Heart right ventricle (tissue), 16 donors: ENCODE measurements at places on chromosomes 5 and 9. TPM values are rescaled to one million over a fixed set of nuclear protein-coding genes. Genes with fewer than 3 reads are reported as not detected.

Gene SPINK13
- total RNA-seq, result not detected

Gene CCL19
- 19.9 TPM for total RNA-seq

Gene TRAF1
- 1.7 TPM for total RNA-seq

Gene CSF1R
- total RNA-seq, result 8.0 TPM

GRCh38 chr5:122126177-122126755 is 3.1 kb upstream of the ZNF474 start:
- H3K4me1 ChIP-seq, result no peaks in the 10 kb centered on the region
- H3K36me3 ChIP-seq, result no peaks in the 10 kb centered on the region
- no peaks in the 10 kb centered on the region for H3K27me3 ChIP-seq
- DNase-seq, result no peak
- no peak overlapping the region for H3K4me3 ChIP-seq
- H3K27ac ChIP-seq, result no peak overlapping the region

DNA sequence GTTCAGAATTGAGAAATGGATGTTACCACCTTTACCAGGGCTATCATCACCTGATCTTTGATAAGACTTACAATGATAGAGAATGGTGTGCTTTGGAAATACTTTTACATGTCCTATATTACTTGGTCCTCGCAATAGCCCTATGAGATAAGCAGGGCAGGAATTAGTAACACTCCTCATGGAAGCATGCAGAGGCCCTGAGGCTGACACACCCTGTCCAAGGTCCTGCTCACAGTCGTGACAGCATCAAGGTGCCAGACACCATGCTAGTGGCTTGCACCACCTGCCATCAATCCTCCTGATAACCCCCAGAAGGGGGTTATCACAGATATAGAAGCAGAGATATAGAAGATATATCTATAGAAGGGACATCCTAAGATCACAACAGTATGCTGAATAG is 216.8 kb upstream of the TBC1D2 start:
- no peak overlapping the region for H3K4me3 ChIP-seq
- H3K27me3 ChIP-seq, result no peaks in the 10 kb centered on the region
- no peak overlapping the region for H3K27ac ChIP-seq
- DNase-seq, result no peak

GRCh38 chr5:124234770-124235562 is 511.5 kb downstream of the ZNF608 start:
- H3K4me1 ChIP-seq, result peaks cover 16% of the 10 kb centered on the region
- no peaks in the 10 kb centered on the region for H3K27me3 ChIP-seq
- no peak overlapping the region for H3K27ac ChIP-seq
- H3K4me3 ChIP-seq, result no peak overlapping the region
- DNase-seq, result no peak
- no peaks in the 10 kb centered on the region for H3K36me3 ChIP-seq

GRCh38 chr5:14914623-14915260 is 43.2 kb upstream of the ANKH start:
- DNase-seq, result no peak
- H3K36me3 ChIP-seq, result no peaks in the 10 kb centered on the region
- no peaks in the 10 kb centered on the region for H3K27me3 ChIP-seq
- no peaks in the 10 kb centered on the region for H3K4me1 ChIP-seq
- no peak overlapping the region for H3K27ac ChIP-seq
- H3K4me3 ChIP-seq, result no peak overlapping the region

GRCh38 chr5:137501226-137501625 is 2.1 kb upstream of the SPOCK1 start:
- no peak for DNase-seq
- H3K27me3 ChIP-seq, result peaks cover 15% of the 10 kb centered on the region
- H3K36me3 ChIP-seq, result no peaks in the 10 kb centered on the region
- H3K27ac ChIP-seq, result no peak overlapping the region
- H3K4me3 ChIP-seq, result no peak overlapping the region
